H54 (cell line): ENCODE measurements at places on chromosomes 1 and 21.

DNA sequence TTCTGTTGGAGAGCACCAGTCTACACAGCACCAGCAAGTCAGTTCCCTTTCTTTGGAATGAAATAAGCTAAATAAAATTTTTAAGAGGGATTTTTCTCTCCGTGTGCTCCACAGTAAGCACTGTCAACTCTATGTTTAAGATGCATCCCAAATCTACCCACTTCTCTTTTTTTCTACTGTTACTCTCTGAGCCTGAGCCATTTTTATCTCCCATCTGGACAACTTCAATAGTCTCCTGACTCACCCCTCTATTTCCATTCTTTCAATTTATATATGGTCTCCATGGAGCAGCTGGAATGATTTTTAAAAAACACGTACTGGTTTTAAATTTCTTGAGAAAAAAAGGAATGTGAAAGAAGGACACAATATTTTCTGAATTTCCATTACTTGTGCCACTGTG lies 24.7 kb upstream of the CCT8 start:
- no peak for DNase-seq

- DNase-seq: no peak
Observed at GRCh38 chr1:226749467-226749866, 10.4 kb upstream of the ITPKB start.

DNA sequence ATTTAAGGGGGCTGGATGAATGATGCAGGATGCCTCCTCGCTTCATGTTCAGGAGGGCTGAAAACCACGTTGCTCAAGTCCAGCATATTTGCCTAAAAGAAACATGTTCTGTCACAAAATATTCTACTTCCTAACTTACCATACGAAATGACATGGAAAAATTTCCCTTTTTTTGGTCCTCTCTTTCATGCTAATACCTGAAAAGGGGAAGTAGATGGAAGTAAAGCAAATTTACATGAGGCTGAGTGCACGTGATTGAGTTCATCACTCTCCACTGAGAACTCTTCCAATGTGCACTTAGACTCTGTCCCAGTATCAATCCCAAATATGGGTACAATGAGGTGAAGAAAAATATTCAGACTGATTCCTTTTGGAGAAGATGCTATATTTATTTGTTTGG lies 23.0 kb downstream of the XCL2 start:
- no peak for DNase-seq

DNA sequence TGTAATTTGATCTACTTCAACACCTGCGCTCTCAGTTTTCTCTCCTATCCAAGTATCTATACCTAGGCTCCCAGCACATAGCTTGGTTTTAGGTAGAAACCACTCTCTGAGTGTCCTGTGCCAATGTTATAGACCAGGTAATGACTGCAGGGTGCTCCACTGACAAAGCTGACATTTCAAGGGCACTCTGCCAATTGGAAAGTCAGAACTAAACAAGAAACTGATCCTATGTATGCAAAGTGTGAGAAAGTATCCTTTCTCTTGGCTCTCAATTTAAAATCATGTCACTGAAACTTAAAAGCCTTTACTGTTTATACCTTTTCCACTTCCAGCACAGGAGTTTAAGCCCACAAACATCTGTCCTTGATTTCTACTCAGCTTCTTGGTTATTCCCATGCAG lies 45.0 kb upstream of the AIM2 start:
- DNase-seq: no peak

- DNase-seq: no peak
Observed at GRCh38 chr1:56222914-56223540, 356.3 kb downstream of the PLPP3 start.

DNA sequence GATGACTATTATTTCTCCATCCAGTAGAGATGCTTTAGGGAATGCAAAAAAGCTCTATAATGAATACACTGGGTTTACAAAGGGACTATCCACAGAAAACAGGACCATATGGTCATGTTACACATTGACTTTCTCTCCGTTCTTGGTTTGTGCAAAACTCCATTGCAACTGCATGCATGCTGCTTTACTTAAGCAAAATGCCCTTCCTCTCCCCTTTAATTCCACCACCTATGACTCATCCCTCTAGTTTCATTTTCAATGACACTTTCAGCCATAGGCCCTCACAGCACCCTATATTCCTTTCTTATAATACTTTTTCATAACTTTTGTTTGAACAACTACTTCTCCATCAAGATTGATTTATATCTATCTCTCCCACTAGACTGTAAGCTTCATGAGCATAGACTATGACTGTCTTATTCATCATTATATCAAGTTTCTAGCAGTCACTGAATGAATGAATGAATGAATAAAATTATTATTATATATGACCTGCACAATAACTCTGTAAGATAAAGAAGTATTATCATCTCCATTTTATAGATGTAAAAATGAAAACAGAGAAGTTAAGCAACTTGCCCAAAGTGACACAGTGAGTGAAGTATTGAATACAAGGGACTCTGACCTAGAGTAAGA lies 248.9 kb downstream of the PLPP3 start:
- DNase-seq: no peak

- peak; percentile 40 for DNase-seq
Observed at GRCh38 chr1:10530281-10530740, 55.6 kb downstream of the PEX14 start.

- no peak for DNase-seq
Observed at GRCh38 chr1:71783071-71783470, 499.3 kb downstream of the NEGR1 start.

- no peak for DNase-seq
Observed at GRCh38 chr1:106921186-106921585, 135.3 kb upstream of the PRMT6 start.

DNA sequence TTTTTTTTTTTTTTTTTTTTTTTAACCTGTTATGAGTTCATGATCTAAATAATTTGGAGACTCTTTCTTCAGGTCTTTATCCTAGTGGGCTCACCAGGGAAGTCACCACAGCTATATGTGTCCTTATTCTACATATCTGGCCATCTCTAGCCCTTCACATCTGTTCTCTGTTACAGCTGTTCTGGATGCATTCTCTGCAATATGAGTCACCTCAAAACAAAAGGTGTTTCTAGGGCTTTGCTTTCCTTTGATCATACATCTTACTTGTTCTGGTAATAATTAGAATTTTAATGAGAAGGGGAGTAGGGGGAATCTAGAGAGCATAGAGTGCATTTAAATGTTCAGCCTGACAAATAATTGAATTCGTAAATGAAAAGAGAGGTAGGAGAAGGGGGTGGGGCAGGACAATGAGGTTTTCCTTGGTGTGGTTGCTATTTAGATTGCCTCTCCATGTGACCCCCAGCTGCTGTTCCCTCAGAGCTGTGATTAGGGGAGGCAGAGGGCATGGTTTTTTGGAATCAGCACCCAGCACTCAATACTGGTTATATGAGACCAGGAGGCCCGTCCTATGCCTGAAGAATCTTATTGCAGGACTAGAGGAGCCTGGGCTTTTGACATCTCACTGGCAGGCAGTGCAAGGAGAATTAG lies 8.0 kb downstream of the SYT6 start:
- no peak for DNase-seq

DNA sequence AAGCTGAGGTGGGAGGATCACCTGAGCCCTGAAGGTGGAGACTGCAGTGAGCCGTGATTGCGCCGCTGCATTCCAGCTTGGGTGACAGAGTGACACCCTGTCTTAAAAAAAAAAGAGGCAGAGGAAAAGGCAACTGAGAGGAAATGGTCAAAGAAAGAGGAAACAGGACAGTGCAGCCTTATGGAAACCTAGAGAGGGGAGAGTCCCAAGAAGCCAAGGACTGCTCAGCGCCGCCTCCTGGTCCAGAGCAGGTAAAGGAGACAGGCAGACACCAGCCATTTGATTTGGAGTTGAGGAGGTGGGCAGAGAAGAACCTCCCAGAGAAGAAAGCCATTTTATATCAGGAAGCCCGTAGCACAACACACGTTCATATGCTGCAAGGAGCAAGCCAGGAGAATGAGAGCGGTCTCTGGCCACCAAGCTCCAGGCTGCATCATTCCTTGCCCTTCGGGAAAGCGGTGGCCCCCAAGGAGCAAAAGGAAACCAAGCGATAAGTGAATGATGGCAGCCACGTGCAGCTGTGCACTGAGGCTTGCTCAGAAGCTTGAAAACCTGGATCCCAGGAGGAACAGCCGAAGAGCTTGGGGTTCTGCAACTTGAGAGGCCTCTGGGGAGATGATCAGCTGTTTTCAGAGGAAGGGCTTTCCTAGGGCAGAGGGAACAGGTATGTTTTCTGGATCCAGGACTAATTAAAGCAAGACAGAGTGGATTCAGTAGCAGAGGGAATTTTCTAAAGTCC lies 33.7 kb downstream of the LRRC42 start:
- DNase-seq: no peak

- peak; percentile 62 for DNase-seq
Observed at GRCh38 chr1:16187748-16188401, 24.6 kb downstream of the ARHGEF19 start.

- no peak for DNase-seq
Observed at GRCh38 chr1:45200435-45200834, 6.0 kb downstream of the ZSWIM5 start.

DNA sequence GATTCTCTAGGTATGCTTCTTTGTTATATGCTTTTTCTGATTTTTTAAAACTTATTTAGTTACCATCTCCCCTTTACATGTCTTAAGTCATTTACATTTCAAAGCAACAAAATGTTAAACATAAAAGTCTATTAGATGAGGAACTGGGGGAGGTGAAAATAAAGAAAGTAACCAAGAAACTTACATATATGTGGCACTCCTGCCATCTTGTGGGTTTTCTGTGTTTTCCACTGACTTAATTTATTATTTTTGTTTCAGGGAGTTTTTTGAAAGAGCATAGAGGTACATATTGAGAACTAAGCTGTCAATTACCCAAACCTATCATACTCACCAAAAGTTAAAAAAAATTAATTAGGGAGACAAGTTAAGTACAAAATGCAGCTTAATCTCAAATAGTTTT lies 1531.1 kb downstream of the MRPL39 start:
- no peak for DNase-seq

DNA sequence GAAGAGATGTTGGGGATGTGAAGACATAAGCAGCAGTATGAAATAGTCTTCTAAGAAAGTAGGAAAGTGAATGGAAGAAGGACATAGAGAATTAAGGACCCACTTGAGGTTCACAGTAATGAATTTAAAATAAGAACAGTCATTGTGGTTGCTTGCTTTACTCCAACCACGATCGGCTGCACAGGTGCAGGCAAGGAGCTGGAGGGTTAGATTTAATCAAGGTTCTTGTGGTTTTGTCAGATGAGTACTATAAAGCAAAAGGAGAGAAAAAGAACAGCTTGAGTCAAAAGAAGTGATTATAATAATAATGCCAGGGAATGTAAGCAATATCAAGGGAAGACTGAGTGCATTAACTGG lies 46.1 kb upstream of the RBM34 start:
- no peak for DNase-seq

- DNase-seq: no peak
Observed at GRCh38 chr1:158290321-158290844, 660 bp downstream of the CD1C start.

DNA sequence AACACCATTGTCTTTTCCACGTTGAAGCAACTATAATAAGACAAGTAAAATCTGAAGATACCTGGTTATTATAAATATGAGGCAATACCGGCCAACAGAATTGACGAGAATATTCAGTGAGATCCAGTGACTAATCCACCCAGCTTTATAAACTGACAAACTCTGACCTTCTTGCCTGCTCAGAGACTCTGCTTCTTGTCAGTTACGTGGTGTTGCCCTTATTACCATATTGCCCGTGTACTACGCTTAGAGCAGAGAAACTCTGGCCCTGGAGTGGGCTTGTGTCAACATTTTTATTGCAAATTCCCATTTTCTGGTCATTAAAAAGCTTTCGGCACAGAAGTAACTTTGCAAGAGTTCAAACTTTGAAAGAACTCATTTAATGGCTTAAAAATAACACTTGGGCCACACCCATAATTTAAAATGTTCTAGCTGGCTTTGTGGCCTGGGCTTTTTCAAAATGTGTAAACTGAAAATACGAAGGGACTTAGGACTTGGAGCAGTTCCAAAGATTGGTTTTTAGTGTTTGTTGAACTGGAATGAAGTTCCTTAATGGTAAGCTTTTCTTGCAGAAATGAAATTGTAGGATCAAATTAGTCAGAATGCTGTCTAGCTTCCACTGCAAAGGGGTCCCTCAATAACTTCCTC lies 266.2 kb downstream of the LMO4 start:
- DNase-seq: no peak

DNA sequence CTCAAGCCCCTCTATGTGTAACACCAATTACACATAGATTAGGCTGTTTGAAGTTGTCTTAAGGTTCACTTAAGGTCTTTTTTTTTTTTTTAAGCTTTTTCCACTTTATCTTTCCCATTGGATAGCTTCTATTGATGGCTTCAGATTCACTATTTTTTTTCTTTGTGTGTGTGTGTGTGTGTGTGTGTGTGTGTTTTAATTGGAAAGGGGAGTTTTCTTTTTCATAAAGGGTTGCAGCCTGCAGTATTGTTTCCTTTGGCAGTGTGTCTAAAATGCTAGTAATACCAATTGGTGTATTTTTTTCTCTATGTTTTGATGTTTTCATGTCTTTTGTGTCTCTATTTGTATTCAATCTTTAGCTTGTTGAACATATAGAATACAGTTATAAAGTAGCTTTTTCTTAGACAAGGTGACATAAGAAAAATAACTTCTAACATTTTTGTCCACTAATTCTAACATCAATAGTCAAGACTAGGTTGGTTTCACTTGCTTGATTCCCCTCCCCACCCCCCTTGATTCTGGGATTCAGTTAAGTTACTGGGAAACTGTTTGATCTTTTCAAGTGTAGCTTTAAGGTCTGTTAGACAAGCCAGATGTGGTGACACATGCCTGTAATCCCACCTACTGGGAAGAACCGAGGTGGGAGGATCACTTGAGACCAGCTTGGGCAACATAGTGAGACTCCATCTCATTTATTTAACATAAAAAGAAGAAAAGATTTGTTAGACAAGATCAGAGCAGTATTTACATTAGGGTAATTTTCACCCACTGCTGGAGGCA lies 21.4 kb downstream of the PRRC2C start:
- no peak for DNase-seq

DNA sequence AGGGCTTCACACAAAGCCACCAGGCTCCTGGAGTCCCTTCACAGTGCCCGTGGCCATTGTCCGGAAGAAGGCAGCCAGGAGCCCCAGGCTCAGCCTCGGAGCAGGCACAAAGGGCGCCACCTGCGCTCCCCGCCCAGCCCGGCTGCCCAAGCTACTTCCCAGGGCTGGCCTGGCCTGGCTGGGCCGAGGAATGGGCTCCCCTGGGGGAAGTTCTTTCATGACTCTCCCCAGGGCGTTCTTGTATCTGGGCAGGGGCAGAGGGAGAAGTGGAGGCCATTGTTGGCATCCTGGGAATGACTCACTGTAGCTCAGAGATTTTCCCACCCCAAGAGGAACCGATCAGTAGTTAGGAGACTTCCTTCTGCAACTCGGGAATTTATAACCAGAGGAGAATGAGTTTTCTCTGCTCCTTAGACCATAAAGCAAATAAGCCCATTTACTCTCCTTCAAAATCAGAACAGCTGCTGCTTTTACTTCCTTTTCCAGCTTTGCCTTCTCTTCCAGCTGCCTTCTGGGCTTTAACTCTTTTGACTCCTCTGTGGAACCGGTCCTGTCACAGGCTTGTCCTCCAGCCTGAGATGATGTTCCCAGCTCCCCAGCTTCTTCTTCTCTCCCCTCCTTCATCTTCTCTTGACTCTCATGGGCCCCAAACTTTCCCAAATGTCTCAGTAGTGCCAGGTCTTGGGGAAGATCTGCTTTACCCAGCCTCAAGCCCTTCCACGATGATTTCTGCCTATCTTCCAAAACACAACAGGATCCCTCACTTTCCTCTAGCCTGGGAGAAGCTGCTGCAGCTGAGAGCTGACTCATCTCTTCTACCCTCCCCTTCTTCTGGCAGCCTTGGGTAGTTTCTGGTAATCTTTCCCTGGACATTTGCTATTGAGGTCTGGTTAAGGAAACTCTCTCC lies 118.7 kb upstream of the CD34 start:
- peak; percentile 35 for DNase-seq

- DNase-seq: no peak
Observed at GRCh38 chr1:150621497-150622302, 7.7 kb downstream of the ENSA start.
